ENCODE measurements at places on chromosomes 13 and 19.

DNA sequence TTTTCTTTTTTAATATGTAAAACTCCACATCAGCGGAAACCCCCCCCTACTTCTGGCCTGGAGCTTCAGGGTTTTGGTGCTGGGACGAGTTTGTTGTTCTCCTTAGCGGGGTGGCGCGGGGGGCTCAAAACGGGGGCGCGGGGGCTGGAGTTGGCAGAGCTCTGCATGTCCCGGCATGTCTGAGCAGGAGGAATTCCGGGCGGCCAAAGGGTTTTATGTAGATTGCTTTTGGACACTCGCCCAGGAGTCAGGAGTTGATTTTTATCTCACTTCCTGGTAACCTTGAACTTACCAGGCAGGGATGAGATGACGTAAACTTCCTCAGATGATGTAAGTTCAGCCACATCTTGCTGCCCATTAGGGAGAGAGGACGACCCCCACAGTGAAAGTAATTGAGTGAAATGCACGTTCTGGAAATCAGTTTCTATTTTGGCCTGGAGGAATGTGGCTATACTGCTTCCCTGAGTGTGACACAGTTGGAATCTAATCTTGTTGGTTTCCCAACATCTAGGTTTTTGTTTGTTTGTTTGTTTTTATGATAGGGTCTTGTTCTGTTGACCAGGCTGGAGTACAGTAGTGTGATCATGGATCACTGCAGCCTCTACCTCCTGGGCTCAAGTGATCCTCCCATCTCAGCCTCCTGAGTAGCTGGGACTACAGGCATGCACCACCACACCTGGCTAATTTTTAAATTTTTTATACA is 21.0 kb upstream of the GDF15 start:
- DNase-seq: peak; percentile 99

GRCh38 chr13:76707360-76707759 is 178.8 kb downstream of the KCTD12 start:
- peak; percentile 19 for DNase-seq

DNA sequence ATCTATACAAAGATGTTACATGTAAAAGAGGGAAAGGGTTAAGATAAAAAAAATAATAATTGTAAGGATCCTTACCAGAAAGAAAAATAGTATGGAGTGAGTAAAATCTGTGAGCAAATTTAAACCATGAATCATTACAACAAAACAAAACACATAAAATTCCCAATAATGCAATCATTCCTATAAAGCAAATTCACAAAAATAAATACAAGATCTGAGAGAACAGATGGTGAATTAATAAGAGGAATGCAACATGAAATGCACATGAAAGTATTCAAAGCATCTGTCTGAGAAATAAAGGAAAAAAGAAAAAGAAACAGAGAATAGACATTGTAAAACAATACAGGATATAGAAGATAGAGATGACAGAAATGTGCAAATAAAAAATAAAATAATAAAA is 681.5 kb upstream of the KLHL1 start:
- no peak for DNase-seq

GRCh38 chr19:58042495-58043340 is 8.9 kb downstream of the ZSCAN1 start:
- DNase-seq: no peak

DNA sequence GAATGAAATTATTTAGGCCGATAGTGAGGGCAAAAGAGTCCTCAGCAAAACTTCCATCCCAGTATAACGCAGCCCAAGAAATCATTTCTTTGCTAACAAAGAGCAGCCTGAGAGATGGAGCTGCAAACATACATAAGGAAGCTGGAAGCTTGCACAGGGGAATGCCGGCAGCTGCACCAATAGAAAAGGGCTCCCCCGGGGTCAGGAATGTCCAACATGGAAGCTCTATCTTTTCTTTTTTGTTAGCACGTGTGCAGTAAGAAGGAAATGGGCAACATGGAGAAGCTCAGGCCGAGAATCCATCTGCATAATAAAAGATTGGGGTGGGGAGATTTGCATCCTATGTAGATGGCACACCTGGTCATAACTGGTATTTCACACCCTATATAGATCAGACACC is 1363.5 kb upstream of the PCDH20 start:
- no peak for DNase-seq

DNA sequence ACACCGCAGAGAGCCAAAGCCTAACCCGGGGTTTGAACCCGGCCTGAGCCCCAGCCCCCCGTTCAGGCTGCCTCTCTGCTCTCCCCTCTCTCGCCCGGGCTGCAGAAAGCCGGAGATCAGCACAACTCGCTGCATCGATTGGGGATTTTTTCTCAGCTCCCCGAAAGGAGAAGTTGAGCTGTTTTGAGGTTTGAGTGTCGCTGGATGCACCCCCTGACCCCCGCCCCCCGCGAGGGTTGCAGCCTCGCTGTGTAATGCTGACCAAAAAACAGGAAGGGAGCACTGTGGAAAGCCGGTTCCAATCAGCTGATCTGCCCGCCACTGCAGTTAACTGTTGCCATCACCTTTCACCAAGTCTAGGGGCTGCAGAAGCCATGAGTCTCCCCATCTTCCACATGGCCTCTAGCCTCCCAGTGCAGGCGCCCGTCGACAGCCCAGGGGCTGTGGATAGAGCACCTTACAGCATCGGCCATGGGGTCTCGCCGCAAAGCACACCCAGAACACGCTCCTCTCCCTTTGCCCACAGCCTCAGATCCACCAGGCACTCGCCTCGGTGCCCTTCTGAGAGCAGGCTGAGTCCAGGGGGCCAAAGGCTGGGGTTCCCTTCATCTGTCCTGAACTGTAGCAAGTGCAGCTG is 34.5 kb downstream of the MYO9B start:
- DNase-seq: no peak

- DNase-seq: no peak
Observed at GRCh38 chr13:30499338-30499737, 33.6 kb upstream of the HMGB1 start.
